Activated CD4-positive, alpha-beta T cell treated with anti-CD3 and anti-CD28 coated beads, Interleukin-2, Interleukin-6, amounts not matched to agents 100 ng/mL and 50 ng/mL, durations not matched to agents 16 hours and 8 hours (primary cell): ENCODE measurements at places on chromosomes 13 and 19.

DNA sequence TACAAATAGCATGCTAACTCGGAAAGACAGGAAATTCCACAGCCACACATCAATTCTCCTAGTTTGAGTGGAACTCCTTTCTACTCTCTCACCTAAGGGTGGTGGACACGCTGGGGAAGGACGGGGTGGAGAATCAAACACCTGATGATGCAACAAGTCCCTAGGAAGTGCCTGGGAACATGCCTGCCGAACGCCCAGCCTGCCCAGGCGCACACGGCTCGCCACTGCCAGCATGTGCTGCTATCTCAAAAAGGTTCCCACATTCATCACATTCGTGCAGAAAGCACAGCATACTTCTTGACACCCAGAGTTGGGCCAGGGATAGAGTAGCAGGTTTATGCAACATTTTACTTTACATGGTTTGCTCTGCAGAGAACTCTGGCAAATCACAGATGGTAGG lies 164.6 kb downstream of the ABCC4 start:
- DNase-seq, result no peak

DNA sequence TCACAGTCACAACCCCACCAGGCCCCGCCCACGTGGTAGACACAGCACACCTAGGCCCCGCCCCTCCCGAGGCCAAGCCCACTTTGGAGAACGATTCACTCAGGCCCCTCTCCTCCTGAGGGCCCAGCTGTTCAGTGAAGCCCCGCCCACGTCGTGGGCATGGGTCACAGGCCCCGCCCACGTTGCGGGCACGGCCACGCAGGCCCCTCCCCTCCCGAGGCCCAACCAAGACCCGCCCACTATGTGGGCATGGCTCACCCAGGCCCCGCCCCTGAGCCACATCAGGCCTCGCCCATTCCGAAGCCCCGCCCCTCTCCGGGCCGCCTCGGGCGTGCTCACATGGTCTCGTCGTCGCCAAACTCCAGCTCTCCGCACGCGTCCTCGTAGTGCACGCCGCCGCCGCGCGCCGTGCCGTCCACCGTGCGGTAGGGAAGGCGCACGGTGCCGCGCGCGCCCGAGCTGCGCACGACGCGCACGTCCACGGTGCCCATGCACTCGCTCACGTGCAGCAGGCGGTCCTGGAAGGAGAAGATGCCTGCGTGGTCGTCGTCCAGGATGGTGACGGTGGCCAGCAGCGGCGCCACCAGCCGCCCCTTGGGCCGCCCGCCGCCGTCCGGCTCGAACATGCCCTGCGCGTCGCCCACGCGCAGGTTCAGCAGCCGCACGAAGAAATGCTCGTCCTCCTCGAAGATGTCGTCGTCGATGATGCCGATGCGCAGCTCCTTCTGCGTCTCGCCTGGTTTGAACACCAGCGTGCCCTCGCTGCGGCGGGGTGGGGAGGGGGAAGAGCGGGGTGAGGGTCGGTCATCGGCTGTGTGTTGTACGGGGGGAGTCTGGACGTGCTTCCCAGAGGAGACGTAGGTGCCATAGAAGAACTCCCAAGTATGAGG lies 24.0 kb downstream of the SLC8A2 start:
- peak; percentile 77 for DNase-seq

DNA sequence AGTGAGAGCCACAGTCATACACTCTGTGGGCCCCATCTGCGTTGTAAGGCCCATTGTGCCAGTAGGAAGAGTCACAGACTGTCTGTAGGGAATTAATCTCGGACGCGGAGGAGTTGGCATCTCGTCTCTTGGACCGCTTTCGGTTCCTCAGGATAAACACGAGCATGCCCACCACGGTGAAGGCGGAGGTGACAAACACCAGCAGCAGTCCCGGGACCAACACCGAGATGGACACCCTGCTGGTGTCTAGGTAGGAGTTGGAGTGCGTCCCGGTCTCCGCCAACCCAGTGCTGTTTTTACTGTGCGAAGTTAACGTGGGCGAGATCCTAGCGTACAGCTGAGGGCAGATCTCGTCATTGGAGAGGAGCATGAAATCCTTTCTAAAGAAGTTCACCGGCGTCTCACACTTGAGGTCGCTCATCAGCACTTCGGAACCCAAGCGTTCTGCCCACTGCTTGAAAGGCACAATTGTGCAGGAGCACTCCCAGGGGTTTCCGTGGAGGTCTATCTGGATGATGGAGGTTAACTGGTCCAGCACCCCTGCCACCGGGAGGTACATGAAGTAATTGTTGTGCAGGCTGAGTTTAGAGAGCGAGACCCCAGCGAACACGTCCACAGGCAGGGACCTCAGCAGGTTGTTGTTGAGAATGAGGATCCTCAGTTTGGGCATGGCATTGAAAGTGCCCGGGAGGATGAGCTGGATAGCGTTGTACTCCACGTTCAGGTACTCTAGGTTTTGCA lies 2.7 kb downstream of the SLITRK1 start:
- no peak for DNase-seq

DNA sequence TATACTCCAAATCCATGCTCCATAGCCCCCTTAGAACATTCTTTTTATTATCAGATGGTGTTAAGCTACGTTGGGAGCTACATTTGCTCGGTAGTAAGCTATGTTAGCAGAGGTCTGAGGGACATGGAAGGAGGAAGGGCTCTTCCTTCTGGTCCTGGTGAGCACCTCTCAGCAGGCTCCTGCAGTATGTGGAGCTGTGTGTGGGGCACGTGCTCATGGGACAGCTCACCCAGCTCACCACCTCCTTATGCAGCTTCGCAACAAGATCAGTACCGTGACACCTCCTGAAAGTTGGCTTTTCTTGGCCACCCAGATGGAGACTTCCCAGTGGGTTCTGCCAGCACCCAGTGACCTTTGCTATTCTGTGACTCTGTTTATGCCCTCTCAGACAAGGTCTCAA lies 400.5 kb upstream of the SLC10A2 start:
- no peak for DNase-seq

GRCh38 chr13:23856008-23856750 lies 33.0 kb downstream of the MIPEP start:
- DNase-seq, result no peak

- no peak for DNase-seq
Measured at GRCh38 chr13:78524936-78525335, 78.4 kb downstream of the POU4F1 start.

DNA sequence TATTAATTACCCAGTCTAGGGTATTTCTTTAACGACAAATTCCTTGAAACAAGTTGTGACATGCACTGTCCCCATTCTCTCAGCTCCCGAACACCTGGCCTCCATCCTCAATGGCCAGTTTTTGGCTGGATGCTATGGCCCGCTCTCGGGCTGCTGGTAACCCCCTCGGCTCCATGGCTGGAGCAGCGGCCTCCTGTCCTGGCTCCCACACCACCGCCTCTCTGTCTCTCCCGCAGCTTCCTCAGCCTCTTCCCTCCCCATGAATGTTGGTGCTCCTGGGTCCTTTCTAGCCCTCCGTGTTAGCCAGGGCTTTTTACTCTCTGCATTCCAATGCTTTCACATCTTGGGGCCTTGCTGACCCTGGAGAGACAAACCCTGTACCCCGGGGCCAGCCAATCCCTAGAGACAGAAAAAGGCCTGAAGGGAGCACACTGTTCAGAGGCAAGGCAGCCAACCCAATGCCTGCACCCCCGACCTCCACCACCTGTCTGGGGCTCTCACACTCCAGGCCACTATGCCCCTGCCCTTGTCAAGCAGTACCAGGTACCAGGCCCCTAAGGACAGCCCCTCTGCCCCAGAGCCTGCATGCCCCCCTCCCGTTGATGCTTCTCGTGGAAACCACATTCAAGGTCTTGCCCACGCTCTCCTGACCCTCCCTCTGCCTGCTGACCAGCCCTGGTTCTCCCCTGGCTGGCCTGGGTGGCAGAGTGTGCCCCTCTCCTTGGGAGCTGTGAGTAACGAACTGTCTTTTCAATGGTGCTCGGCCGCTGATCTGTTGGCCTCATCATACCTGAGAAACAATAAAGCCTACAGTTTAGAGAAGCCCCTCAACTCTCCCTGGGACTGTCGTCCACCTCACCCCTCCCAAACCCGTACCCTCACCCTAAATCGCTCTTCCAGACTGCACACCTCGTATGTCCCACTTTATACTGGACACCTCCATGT lies 86.9 kb upstream of the GPR183 start:
- DNase-seq, result no peak

- no peak for DNase-seq
Measured at GRCh38 chr19:3188627-3189596, 3.2 kb downstream of the NCLN start.

GRCh38 chr13:113527272-113527958 lies 36.9 kb upstream of the DCUN1D2 start:
- DNase-seq, result no peak

- DNase-seq, result no peak
Measured at GRCh38 chr13:53249236-53249635, 220.6 kb downstream of the OLFM4 start.

- DNase-seq, result peak; percentile 39
Measured at GRCh38 chr13:114324334-114324733, 10.0 kb downstream of the CHAMP1 start.
